ENCODE measurements at places on chromosomes 11 and 22.

- DNase-seq: no peak
These were observed 26.9 kb downstream of the MICAL3 start for GRCh38 chr22:17997456-17997855.

GRCh38 chr11:57480409-57481137 lies 20.2 kb downstream of the RTN4RL2 start:
- DNase-seq: peak; percentile 23

DNA sequence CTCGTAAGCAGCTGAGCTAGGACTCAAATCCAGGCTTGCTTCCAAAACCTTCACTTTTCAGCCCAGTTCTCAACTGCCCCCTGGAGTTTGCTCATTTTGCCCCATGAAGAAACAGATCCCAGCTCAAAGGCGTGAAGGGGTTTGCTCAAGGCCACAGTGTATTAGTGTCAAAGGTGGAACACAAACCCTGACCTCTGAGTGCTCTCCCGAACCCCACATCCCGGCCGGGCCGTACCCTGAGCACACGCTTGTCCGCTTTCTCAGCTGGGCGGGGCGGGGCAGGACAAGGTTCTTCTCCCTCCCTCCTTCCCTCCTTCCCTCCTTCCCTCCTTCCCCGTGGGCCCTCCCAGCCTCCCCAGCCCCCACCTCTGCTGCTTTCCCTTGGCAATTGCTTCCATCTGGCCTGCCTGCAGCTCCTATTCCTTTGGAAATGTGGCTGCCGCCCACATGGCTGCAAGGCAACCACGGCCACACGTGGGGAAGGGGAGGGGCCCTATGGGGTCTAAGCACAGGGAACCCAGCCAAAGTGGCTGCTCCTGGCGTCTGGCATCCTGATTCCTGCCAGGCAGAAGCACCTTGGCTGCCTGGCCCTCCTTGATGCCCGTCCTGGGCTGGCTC lies 4.1 kb downstream of the ST3GAL4 start:
- DNase-seq: no peak

- DNase-seq: peak; percentile 57
These were observed 42.1 kb upstream of the ISX start for GRCh38 chr22:35023692-35024363.

- no peak for DNase-seq
These were observed 17.5 kb upstream of the TXNRD2 start for GRCh38 chr22:19959043-19959586.

GRCh38 chr11:104522650-104523049 lies 358.7 kb upstream of the PDGFD start:
- no peak for DNase-seq

DNA sequence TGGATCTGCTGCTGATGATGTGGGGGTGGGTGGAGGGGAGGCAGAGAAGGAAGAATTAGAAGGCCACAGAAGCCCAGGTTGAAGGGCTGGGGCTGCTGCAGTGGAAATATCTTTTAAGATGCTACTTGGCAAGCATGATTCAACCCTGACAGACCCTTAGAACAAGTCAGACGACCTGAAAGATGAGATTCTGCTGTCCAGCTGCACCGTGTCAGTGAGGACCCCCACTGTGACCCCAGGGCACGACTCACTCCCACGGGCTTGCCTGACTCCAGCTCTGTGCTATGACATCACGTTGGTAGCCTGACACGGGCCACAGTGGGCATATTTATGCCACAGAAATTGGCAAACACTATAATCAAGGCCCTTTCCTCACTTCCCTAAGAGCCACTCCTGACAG lies 36.0 kb downstream of the LRFN4 start:
- DNase-seq: no peak

DNA sequence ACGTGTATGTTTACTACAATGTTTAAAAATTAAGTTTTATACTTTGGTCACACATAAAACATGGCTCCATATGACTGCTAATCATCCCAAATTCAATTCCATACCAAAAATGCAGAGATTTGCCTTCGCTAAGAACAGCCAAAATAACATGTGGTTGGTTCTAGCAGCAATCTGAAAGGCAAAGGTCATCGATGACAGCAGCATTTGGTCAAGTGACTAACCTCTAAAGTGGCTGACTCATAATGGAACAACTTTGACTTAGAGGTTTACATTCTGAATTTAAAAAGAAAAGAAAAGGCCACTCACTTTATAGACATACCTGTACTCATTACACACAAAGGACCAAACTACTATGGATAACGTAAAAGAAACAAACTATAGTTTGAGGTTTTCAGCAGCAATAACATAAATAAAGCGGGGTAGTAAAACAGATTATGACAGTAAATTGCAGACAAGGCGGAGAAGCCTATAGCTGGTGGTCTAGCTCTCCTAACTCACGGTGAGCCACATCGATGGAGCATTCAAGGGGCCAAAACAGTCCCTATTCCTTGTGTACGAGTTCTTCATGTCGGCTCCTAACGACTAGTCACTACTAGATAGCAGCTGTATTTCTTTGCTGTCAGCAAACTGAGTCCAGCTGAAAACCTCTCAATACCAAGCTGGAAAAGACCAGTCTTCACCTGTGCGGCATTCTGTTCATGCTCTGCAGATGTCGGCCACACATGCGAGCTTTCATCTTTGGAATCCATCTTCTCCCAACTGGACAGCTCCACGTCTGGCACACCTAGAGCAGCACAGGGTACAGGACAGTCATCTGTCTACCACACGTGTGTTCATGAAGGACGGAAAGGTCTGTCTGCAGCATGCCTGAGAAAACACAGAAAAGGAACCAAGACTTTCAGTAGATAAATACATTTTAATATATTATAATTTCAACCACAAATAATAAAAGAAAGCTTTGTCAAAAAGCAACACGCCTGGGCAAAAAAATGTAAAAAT lies 42.1 kb downstream of the PRDM10 start:
- DNase-seq: no peak

GRCh38 chr22:29385151-29385704 lies 3.1 kb downstream of the AP1B1 start:
- DNase-seq: no peak

- no peak for DNase-seq
These were observed 22.2 kb upstream of the UBASH3B start for GRCh38 chr11:122633219-122633829.

DNA sequence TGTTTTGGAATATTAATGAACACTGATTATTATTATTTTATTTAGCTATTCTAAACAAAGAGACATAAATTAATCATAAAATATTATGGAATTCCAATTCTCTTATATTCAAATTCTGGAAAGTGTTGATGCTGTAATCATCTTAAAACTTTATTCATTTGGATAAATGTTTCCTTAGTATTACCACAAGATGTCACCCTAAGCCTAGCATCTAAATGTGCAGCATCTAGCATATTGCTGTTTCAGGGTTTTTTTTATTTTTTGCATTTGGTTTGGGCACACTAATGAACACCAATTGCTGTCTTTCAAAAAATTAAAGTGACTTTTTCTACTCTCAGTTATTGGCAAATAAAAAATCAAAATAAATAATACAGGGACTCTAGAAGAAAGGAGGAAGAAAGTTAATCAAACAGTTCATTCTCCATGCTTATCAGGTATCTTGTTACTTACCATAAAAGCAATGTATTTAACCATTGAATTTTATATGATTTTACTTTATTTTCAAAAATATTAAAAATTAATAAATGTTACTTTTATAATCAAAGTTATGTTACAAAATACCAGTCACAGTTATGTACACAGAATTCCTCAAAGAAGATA lies 31.8 kb downstream of the DLG2 start:
- DNase-seq: no peak

DNA sequence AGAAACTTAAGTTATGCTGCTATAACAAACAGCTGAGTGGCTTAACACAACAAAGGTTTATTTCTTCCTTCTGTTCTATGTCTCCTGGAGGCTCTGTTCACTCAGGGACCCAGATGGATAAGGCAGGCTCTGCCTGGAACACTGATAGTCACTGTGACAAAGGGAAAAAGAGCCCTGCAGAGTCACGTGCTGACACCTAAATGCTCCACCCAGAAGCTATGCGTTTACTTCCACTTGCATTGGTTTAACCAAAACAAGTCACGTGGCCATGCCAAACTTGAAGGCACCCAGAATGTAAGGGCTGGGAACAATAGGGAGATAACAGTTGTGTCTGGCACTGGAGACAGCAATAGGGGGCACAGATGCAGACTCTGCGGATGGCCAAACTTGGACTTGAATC lies 3.4 kb upstream of the MS4A15 start:
- no peak for DNase-seq

DNA sequence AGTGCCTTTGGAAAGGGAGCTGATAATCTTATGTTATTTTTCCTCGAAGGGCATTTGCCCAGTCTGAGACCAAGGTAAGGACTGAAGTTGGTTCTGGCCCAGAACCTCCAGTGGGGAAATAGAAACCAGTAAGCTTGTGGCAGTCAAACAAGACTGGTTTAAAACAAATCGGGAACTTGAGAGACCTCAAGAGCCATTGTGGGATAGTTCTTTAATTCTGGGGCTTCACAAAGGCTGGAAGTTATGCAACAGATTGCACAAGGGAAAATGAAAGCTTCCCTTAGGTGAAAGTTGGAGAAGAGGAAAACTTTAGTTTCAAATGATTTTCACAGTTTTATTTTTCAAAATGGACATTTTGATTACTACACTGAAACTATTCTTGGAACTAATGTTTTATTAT lies 33.5 kb upstream of the RAB38 start:
- no peak for DNase-seq

DNA sequence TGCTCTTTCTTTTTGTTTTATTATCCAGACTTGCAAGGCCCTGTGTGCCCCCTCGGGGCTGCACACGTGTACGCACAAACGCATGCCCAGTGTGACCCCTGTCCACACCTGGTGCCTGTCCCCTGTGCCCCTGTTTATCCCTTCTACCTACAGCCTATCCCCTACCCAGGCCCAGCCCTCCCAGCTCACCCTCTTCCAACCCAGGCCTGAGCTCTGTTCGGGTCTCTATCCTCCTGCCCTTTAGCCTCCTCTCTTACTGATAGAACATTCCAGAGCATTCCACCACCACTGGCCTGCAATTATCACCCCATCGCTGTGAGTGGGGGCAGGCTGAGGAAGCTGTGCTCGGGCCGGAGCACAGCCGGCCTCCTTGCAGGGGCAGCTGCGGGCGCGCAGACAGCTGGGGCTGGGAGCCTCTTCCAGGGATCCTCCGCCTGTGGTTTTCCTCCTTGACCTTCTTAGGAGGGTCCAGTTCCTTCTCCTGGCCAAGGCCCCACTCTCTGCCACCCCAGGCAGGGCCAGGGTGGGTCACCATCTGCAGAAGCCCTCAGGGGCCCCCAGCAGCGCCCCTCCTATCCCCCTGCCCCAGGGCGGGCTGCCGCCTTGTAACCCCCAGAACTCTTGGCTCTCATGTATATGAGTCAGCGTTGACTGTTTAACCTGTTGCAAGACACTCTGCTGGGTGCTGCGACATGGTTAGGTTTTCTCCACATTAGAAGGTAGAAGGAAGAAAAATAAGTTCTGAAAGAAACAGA lies 41.8 kb upstream of the KCNQ1OT1 start:
- no peak for DNase-seq

DNA sequence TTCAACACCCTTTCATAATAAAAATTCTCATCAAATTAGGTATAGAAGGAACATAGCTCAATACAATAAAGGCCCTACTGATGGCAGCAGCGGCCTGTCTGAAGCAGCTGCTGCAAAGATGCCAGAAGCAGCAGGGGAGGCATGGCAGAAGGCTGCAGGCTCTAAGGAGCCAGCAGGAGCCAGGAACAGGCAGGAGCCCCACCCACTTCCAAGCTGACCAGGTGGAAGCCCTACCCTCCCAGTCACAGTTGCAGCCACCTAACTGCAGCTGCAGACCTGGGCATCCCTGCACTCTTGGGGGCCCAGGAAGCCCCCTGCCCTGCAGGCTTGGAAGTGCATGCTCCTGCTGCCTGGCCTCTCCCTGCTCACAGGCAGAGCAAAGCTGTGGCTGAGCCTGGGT lies 18.2 kb upstream of the OR6A2 start:
- DNase-seq: no peak

DNA sequence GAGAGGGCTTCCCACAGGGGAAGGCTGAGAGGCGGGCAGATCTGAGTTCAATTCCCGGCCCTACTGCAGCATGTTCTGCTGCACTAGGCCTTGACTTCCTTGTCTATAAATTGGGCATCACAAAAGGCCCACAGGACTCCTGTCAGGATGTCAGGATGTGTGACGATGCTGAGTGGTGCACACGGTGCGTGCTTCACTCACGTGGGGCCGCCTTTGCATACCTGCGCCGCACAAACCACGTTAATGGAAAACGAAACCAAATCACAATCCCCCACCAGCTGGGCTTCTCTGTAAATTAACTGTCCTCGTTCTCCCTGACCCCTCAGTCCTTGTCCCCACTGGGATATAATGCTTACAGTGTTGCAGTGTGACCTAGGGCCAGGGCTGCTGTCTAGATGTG lies 32.3 kb upstream of the TSPAN18 start:
- no peak for DNase-seq

- DNase-seq: peak; percentile 69
These were observed 2.1 kb downstream of the CCDC88B start for GRCh38 chr11:64341851-64342791.

GRCh38 chr11:112265659-112266409 lies 5.2 kb upstream of the PLET1 start:
- DNase-seq: no peak

DNA sequence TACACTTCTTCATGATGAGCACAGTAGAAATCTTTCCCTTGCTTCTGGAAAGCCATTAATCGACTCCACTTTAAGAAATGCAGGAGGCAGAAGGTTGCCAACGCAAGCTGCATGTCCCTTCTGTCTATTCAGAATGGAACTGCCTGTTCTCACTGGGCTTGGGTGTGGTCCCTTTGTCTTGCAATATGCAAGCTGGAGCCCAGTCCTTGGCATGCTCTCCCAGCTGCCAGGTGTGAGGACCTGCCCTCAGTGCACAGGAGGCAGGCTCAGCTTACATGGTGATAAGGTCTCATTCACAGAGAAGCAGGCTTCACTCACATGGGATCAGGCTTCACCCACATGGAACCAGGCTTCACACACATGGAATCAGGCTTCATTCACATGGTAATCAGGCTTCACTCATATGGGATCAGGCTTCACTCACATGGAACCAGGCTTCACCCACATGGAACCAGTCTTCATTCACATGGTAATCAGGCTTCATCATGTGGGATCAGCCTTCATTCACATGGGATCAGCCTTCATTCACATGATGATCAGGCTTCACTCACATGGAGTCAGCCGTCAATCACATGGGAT lies 59.2 kb upstream of the USP47 start:
- no peak for DNase-seq

- DNase-seq: no peak
These were observed 16.4 kb upstream of the SNX32 start for GRCh38 chr11:65817312-65817834.

- no peak for DNase-seq
These were observed 5.2 kb downstream of the IGLL1 start for GRCh38 chr22:23574877-23575276.

DNA sequence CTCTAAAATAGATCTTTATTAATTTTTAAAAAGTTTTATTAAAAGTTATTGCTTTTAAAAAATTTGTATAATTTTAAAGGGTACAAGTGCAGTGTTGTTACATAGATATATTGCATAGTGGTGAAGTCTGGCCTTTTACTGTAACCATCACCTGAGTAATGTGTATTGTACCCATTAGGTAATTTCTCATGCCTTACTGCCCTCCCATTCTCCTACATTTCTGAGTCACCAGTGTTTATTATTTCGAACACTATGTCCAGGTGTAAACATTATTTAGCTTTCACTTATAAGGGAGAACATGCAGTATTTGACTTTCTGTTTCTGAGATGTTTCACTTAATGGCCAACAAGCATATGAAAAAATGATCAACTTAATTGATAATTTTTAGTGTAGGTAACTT lies 2.3 kb downstream of the OR51G1 start:
- no peak for DNase-seq

- no peak for DNase-seq
These were observed 27.2 kb upstream of the SYT13 start for GRCh38 chr11:45313171-45313865.

- DNase-seq: no peak
These were observed 53.3 kb upstream of the SUSD2 start for GRCh38 chr22:24128021-24128420.

Data from activated CD4-positive, CD25-positive, alpha-beta regulatory T cell (primary cell).